CD8-positive, alpha-beta memory T cell (primary cell): ENCODE measurements at places on chromosomes 13 and 19. TPM values are rescaled to one million over a fixed set of nuclear protein-coding genes. Genes with fewer than 3 reads are reported as not detected.

GRCh38 chr13:77871596-77871995 lies 47.0 kb downstream of the EDNRB start:
- H3K27me3 ChIP-seq, result no peaks in the 10 kb centered on the region
- H3K36me3 ChIP-seq, result no peaks in the 10 kb centered on the region
- no peak overlapping the region for H3K27ac ChIP-seq
- DNase-seq, result no peak
- H3K4me3 ChIP-seq, result no peak overlapping the region

DNA sequence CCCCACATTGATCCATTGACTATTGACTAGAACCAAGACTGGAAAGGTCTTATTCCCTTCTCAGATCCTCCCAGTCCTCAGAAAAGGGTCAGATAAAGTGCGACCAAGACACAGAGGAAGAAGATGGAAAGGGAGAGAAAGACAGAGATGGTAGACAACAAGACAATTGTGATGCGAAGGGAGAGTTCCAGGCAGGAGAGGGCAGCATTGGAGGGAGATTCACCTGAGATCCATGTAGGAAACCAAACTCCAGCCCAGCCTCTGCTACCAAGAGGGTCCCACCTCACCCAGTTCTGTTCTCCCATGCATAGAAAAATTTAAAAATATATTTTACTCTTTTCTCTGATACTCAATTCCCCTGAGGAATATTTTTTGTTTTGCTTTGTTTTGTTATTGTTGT lies 67.3 kb upstream of the TSHZ3 start:
- no peak overlapping the region for H3K27ac ChIP-seq
- H3K4me1 ChIP-seq, result no peaks in the 10 kb centered on the region
- no peaks in the 10 kb centered on the region for H3K36me3 ChIP-seq
- DNase-seq, result no peak

- DNase-seq, result no peak
- H3K27me3 ChIP-seq, result no peaks in the 10 kb centered on the region
- no peaks in the 10 kb centered on the region for H3K4me1 ChIP-seq
- no peak overlapping the region for H3K27ac ChIP-seq
- H3K4me3 ChIP-seq, result no peak overlapping the region
Observed at GRCh38 chr13:31209172-31209840, 9.5 kb downstream of the B3GLCT start.

Gene PTH2
- total RNA-seq, result not detected

DNA sequence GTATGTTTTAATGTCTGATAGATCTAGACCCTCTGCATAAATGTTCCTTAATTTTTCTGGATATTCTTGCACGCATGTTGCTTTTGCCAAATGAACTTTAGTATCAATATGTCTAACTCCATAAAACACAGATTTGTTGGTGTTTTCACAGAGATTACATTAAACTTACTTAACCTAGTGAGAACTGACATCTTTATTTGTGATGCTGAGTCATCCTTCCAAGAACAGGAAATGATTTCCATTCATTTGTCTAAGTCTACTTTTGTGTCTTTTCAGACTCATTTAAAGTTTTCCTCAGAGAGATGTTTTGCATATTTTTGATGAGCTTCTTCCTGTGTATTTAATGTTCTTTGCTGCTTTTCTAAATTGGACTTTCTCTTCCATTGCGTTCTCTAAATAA lies 184.0 kb downstream of the SLC7A1 start:
- H3K4me1 ChIP-seq, result no peaks in the 10 kb centered on the region
- H3K36me3 ChIP-seq, result no peaks in the 10 kb centered on the region
- no peak for DNase-seq
- no peak overlapping the region for H3K27ac ChIP-seq
- H3K27me3 ChIP-seq, result no peaks in the 10 kb centered on the region
- no peak overlapping the region for H3K4me3 ChIP-seq

Gene CD70
- 70.0 TPM for total RNA-seq

- no peaks in the 10 kb centered on the region for H3K4me1 ChIP-seq
- no peaks in the 10 kb centered on the region for H3K27me3 ChIP-seq
- H3K4me3 ChIP-seq, result no peak overlapping the region
- DNase-seq, result no peak
- no peaks in the 10 kb centered on the region for H3K36me3 ChIP-seq
- H3K27ac ChIP-seq, result no peak overlapping the region
Observed at GRCh38 chr13:35659796-35660195, 183.3 kb upstream of the MAB21L1 start.

DNA sequence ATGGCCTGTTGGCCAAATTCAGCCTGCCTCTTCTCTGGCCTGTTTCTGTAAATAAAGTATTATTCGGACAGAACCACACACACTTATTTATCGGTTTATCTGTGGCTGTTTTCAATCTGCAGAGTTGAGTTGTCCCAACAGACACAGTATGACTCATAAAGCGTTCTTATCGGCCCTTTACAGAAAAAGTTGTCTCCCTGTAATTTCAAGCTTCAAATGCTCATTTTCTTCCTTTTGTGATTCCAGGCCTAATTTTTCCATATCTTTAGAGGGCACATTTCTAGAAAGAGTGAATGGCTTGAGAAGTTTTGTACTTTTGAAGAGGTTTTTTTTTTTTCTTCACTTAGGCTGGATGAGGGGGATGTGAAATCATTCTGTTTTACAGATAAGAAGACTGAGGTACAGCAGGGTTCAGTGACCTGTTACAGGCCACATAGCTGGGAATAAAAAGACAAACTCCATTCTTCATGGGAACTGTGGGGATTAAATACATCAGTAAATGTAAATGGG lies 440.9 kb downstream of the TSHZ3 start:
- H3K4me3 ChIP-seq, result no peak overlapping the region
- H3K27ac ChIP-seq, result no peak overlapping the region
- no peak for DNase-seq

Gene WBP4
- 15.8 TPM for total RNA-seq

Gene SMIM44
- total RNA-seq, result not detected

Gene CYP2B6
- not detected for total RNA-seq

GRCh38 chr13:42011601-42012350 lies 36.7 kb upstream of the DGKH start:
- DNase-seq, result no peak
- no peaks in the 10 kb centered on the region for H3K36me3 ChIP-seq
- no peaks in the 10 kb centered on the region for H3K27me3 ChIP-seq
- H3K4me1 ChIP-seq, result no peaks in the 10 kb centered on the region
- H3K27ac ChIP-seq, result no peak overlapping the region
